ENCODE measurements at places on chromosomes 11 and 22.

GRCh38 chr11:101726988-101727387, 143.2 kb upstream of the TRPC6 start:
- DNase-seq = no peak

- no peak for DNase-seq
Measured at GRCh38 chr11:98725471-98725870, 295.3 kb upstream of the CNTN5 start.

DNA sequence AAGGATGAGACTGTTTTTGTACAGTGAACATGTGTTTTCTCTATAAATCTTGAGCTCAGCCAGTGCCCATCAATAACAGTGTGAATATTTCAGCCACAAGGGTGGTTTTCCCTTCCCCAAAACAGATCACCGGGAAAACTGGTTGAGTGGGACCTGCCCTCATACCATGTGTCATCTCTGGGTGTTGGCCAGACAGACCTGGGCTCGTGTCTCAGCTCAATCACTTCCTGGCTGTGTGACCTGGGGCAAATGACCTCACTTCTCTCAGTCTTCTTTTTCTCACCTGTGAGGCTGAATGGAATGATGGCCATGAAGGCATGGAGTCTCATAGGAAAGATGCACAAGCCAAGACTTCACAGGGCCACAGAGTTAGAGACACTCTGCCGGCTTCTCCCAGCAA, 74.7 kb downstream of the COMMD9 start:
- DNase-seq = no peak

DNA sequence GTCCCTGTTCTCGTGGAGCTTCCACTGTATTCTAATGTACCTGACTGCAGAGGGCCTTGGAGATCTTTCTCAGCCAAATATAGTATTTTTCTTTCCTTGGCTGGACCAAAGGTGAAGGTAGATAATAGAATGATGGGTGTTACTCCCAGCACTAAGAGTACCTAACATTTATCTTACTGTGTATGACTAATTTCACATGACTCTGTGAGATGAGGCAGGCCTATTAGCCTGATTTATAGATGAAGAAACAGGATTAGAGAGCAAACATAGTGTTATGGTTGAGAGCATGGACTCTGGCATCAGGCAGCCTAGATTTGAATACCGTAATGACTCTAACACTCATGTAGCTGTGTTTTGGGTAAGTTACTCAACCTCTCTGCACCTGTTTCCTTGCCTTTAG, 2.7 kb downstream of the ACO2 start:
- no peak for DNase-seq

GRCh38 chr11:128151780-128152179, 435.6 kb downstream of the ETS1 start:
- DNase-seq = no peak

DNA sequence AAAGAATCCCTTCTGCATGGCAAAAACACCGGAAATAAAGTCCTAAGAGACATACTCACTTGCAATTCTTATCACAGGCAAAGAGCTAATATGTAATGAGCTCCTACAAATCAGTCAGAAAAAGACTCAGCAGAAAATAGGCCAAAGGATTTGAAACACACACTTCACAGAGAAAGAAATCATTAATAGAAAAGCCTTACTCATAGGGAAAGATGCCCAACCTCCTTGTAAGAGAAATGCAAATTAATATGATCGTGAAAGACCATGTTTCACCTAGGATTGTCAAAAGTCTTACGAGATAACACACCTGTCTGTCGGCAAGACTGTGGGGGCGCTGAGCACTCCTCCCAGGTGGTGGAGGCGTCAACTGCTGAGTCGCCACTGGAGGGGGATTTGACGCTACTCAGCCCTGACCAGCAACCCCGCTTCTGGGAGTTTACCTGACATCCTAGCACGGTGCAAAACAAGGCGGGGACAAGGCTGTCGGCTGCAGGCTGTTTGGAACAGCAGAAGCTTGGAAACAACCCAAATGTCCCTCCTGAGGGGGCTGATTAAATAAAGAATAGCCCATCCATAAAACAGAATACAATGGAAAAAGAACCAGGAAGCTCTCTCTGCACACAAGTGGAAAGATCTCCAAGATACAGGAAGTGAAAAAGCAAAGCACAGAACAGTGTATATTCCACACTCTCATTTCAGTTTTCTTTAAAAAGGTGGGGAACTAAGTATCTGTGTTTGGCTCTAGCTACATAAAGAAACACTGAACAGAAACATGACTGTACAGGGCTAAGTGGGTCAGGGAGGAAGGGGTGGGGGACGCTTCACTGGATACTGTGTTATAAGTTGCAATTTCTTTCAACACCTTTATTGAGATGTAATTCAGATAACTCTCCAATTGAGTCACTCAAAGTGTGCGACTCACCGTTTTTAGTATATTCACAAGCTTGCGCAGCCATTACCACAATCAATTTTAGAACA, 11.5 kb downstream of the CSNK1E start:
- no peak for DNase-seq

GRCh38 chr11:8775332-8775731, 92.7 kb downstream of the RPL27A start:
- DNase-seq = no peak

- no peak for DNase-seq
Measured at GRCh38 chr11:82890936-82891335, 9.3 kb downstream of the PRCP start.

DNA sequence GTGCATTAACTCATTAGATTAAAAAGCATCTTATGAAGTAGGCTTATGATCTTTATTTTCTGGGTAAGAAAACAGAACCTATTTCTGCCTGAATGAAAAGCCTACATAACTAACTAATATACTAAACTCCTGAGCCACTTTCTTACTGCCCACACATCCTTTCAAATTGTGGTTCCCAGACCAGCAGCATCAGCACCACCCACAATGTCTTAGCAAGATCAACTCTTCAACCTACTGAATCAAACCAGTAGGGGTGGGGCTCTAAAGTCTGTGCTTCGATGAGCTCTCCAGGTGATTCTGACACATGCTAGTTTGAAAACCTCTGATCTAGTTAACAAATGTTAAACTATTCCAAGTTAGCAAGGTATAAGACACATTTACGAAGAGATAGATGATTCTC, 462.4 kb downstream of the DLG2 start:
- no peak for DNase-seq

- DNase-seq = no peak
Measured at GRCh38 chr11:67211656-67212436, 54.4 kb upstream of the GRK2 start.

- DNase-seq = no peak
Measured at GRCh38 chr22:35477911-35478582, 62.6 kb upstream of the RASD2 start.

- DNase-seq = no peak
Measured at GRCh38 chr11:129055196-129055595, 112.5 kb upstream of the TP53AIP1 start.

GRCh38 chr11:47185305-47186075, 744 bp downstream of the PACSIN3 start:
- DNase-seq = no peak

DNA sequence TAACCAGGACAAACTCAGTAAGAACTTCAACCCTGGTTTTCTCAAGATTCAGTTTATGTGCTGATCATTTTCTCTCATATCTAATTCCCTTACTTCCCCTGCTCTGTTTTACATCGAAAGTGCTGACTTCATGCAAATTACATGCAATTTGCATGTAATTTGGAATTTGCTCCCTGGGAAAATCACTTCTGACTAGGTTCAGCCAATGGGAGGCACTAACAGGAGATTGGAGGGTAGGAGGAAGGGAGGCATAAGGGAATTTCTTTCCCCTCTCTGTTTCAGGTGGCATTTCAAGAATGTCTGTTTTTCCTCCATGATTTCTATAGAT, 363.3 kb upstream of the CCDC90B start:
- DNase-seq = no peak

- no peak for DNase-seq
Measured at GRCh38 chr11:64619811-64620380, 28.9 kb downstream of the SLC22A12 start.

DNA sequence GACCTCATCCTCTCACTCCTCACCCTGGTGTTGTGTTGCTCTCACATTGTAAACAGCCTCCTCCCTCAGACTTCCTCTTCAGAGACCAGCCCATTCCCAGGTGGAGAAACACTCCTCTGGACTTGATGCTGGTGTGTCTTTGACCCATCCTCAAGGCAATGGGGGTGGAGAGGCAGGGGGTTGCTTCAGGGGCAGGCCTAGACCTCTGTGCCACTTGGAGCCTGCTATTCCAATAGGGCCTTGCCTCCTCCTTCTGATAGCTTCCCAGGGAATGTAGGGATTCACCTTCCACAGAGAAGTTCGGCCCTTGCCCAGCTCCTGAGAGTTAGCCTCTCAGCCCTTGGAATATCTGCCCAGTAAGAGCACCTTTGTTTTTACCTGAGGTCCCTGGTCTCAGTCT, 606.6 kb upstream of the CADM1 start:
- no peak for DNase-seq

- DNase-seq = no peak
Measured at GRCh38 chr11:15896026-15896425, 460.3 kb downstream of the SOX6 start.

- DNase-seq = no peak
Measured at GRCh38 chr22:39967996-39968972, 8.1 kb downstream of the TMA7B start.

DNA sequence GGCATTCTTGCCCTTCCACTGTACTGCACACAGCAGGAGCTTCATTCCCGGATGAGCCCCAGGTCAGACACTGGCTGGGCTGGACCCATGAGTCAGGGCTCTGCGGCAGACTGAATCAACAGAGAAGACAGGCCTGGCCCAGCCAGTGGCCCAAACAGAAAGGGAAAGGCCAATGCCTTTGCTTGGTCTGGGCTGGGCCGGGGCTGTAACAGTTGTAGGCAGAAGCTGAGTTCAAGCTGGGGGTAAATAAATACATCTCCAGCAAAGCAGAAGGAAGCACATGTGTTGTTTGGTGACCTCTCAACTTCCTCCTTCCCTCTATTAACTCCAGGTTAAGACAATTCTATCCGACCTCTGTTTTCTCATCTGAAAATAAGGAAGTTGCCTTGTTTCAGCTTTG, 1.8 kb upstream of the SMIM35 start:
- no peak for DNase-seq

DNA sequence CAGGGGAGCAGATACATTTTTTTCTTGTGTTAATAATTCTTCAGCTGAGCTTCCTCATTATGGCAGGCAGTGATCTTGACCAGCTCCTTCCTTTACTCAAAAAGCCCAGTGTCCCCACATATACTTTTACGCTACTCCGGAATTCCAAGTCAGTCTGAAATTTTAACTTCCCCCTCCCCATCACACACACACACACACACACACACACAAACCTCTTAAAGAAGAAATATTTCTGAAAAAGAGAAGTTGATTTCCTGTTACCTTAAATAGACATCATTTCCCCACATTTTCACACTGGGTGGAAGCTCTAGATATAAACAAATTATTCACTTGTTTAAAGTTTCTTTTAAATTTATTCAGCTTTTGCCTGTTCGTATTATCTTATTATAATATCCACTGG, 113.9 kb downstream of the DBX1 start:
- no peak for DNase-seq

- DNase-seq = no peak
Measured at GRCh38 chr11:75816561-75817239, 1.7 kb downstream of the UVRAG start.

- DNase-seq = no peak
Measured at GRCh38 chr11:46917762-46918082, 628 bp downstream of the LRP4 start.

GRCh38 chr11:123357353-123357989, 72.6 kb upstream of the GRAMD1B start:
- DNase-seq = no peak

GRCh38 chr11:35927682-35928081, 16.2 kb upstream of the LDLRAD3 start:
- no peak for DNase-seq

- DNase-seq = no peak
Measured at GRCh38 chr11:40602866-40603552, 856.4 kb downstream of the LRRC4C start.

- DNase-seq = no peak
Measured at GRCh38 chr11:35590412-35590811, 27.8 kb upstream of the FJX1 start.

GRCh38 chr22:26617271-26618199, at the start of gene CRYBB1:
Gene CRYBB1, minus strand, starts transcription at chr22:26618027. Its CDS starts 1,708 bp downstream, at chr22:26616319.
- DNase-seq = no peak

GRCh38 chr11:303363-303762, 4.0 kb upstream of the IFITM5 start:
- DNase-seq = no peak

DNA sequence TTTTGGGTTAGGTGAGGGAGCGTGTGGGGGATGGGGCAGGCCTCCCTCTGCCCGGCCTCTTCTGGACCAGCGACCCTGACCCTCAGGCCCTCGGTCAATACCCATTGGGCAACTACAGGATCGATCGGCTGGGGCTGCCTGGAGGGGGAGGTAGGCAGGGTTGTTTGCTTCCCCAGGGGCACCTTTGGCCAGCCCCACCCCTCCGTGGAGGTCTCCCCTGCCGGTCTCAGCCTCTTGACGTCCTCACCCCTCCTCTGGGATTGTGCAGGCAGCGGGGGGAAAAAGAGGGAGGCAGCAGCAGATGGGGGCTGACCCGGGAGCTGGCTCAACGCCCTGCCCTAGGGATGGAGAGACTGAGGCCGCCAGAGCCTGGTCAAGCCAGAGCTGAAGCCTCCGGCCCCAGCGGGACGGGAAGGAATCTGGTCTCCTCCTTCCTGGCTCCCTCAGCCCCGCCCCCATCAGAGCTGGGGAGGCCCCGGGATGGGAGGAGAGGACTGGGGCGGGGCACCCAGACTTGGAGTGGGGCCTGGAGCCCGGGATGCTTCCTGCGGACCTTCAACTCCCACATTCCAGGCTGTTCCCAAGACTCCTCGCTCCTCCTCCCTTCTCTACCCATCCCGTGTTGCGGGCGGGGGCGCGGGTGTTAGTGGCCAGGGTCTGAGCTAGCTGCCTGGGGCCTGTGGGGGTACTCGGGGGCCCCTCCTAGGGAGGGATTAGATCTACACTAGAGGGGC, 14.4 kb upstream of the CDC42EP1 start:
- DNase-seq = no peak

- no peak for DNase-seq
Measured at GRCh38 chr11:63652671-63653070, 18.5 kb downstream of the ATL3 start.

- no peak for DNase-seq
Measured at GRCh38 chr22:26725012-26725676, 67.8 kb downstream of the MIAT start.

DNA sequence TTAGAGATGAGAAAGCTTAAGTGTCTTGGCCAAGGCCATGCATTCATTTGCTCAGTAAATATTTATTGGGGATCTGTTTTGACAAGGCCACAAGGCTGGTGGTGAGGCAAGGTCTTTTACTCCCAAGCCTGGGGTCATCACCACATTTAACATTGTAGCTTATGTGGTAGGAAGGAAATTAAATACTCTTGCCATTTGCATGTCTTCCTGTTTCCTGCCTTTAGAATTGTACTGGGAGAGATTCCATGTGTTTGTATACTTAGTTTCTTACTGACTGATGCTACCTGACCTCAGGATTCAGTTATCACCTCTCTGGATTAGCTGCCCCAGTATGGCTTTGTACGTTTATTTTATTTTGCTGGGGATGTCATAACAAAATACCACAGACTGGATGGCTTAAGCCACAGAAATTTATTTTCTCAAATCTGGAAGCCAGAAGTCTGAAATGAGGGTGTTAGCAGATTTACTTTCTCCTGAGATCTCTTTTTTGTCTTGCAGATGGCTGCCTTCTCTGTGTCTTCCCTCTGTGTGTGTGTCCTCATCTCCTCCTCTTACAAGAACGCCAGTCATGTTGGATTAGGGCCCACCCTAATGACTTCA, 44.8 kb downstream of the SPECC1L start:
- DNase-seq = no peak

Data from NCI-H1930 (cell line).